T-cell (primary cell): ENCODE measurements at places on chromosomes 5 and 9. TPM values are rescaled to one million over a fixed set of nuclear protein-coding genes. Genes with fewer than 3 reads are reported as not detected.

GRCh38 chr9:27347889-27348288 lies 50.9 kb upstream of the EQTN start:
- DNase-seq = no peak

The MARCHF6 gene
- total RNA-seq = 167 TPM

The CYLC2 gene
- not detected for total RNA-seq

The SHOC1 gene
- total RNA-seq = not detected

DNA sequence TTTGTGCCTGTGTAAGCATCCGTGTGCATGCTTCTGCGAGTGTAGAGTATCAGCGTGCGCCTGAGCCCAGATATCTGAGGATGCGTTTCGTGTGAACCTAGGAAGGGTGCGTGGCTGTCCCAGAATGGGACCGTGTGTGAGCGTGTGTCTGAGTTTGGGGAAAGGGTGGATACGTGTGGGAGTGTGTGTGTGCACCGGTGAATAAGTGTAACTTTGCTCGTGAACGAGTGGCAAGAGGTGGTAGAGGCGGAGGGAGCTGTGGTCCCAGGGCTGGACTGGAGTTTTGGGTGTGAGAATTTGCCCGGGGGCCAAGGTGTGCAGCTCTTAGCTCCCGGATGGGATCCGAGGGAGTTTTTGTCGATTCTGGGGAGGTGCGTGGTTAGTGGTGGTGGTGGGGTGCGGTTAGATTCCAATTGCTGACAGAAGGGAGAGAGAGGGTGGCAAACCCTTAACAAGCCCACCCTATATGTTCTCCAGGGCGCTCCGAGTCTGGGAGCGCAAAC lies 686 bp upstream of the COL27A1 start:
- DNase-seq = no peak

GRCh38 chr9:79644601-79645000 lies 72.8 kb downstream of the TLE4 start:
- DNase-seq = no peak

GRCh38 chr5:127821896-127822295 lies 118.7 kb downstream of the CCDC192 start:
- no peak for DNase-seq

DNA sequence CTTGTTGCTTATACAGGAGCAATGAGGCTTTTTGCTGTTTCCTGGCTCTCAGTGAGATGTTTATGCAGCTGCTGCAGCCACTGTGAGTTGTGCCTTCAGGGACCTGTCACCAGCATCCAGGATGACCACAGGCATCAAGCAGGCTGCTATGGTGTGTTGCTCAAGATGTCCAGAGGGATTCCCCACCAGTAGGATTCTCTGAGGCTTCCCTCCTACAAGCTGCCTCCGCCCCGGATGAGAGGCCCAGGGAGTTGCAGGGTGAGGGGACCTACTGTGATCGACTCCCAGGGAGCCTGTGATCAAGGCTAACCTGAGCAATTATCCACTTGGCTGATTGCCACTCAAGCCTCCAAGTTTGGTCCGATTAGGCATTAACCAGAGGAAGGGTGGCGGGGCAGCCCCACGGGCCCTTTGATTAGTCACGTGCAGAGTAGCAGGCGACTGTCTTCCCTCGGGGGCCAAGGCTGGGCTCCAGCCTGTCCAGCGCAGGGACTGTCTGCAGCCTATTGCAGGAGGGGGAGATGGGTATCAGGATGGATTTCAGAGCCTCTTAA lies 1.8 kb upstream of the FAT2 start:
- DNase-seq = no peak

The MEGF9 gene
- 15.5 TPM for total RNA-seq

DNA sequence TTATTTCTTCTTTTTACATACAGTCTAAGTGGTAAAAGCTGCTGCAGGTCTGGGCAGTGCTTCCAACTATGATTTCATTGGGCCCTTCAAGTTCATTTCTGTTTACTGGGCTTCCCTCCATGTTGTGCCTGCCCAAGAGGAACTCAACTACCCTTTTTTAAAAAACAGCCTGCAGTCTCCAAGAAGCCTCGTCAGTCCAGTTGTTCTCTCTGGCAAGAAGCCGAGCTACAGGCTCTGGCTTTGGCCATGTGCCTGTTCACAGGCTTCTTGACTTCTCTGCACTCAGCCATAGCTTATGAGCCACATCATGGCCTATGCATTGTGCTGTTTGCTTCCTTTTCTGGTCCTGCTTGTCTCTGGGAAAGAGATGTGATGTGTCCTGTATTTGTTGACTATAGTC lies 119.7 kb upstream of the PJA2 start:
- no peak for DNase-seq

DNA sequence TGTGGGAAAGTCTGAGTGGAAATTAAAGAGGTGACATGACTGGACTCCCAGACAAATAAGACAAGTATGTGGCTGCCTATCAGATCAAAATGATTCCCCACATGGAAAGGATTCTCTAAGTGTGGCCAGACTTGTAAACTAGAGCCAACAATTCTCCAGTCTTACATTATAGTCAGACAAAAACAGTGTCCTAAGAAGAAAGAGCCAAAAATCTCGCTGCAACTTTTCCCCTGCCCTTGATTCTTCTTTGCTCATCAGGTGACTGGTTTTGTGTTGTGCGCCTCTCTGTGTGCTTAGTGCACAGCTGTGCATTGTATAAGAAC lies 164.2 kb upstream of the TARS1 start:
- DNase-seq = no peak

DNA sequence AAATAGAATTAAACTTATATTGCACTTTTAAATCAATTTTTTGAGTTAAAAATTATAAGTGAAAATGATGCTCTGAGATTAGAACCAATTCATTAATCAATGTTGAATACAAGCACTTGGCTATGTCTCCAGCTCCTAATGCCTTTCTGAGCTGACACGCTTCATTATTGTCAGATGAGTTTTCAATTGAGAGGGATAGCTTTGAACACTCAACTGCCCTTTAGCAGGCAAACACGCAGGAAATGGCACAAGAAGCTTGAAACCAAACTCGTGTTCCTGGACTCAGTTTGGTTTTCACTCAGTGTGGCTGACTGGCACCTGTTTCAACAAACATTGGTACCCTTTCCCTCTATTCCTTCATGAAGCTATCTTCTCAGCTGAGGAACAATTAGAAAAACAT lies 109.8 kb downstream of the MCTP1 start:
- DNase-seq = no peak

DNA sequence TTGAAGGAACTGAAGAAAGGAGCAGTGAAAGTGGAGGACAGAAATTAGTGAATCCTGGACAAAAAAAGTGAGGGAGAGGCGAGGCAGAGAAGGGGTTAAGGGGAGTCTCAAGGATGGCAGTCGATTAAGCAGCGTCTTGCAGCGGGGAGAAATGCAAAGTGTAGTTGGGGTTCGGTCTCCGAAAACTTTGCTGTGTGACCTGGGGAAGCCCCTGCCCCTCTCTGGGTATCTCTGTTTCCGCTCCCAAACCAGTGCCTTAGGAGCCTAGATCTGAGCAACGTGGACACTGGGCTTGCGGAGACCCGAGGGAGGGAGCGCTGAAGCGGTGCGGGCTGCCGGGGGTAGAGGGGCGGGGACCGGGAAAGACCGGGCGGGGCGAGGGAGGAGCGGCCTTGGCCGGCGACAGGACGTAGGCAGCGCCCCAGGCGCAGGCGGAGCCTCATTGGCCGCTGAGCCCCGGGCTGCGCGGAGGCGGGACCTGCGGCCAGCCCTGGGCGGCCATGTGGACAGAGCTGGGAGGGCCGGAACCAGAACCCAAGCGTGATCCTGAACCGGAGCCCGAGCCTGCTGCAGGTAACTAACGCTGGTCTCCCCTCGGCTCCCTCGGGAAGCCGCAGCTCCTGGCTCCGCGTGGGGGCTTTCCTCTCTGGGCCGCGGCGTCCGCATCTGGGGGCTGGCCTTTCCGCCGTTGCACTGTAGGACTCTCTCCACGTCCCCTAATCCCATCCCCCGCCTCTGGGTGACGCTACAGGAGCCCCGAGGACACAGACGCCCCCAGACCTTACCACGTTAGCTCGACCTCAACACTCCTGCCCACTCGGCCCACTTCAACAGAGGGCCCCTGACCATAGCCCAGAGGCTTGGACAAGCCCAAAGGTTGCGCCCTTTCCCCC lies at the start of gene ALDH1B1:
Gene ALDH1B1, plus strand, starts transcription at position 468 of the 893 bp plus-strand sequence. CDS start 3,047 bp downstream, outside the sequence.
- peak; percentile 64 for DNase-seq

DNA sequence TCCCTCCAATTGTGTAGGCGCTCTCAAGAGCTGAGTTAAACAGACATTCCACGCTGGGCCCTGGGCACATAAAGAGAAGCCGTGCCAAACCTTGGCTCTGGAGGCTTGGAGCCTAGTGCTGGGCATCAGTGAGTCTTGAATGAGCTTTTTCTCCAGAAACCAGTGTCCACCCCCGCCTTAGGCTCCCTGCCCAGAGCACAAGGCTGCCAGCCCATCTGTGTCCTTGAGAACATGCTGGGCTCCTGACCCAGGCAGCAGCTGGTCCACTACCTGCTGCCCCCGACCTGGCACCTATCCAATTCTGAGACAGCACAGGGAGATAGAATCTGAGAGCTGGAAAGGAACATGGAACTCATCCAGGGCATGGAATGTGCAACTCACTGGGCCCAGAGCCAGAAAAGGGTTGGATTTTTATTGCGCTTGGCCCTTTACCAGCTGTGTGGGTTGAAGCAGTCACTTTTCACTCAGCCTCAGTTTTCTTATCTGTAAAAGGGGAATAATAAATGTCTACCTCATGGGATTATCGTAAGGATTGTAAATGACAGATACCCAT lies 92.4 kb upstream of the CPLX2 start:
- DNase-seq = no peak

The THBS4 gene
- 0.90 TPM for total RNA-seq

The PTCH1 gene
- 32.3 TPM for total RNA-seq

DNA sequence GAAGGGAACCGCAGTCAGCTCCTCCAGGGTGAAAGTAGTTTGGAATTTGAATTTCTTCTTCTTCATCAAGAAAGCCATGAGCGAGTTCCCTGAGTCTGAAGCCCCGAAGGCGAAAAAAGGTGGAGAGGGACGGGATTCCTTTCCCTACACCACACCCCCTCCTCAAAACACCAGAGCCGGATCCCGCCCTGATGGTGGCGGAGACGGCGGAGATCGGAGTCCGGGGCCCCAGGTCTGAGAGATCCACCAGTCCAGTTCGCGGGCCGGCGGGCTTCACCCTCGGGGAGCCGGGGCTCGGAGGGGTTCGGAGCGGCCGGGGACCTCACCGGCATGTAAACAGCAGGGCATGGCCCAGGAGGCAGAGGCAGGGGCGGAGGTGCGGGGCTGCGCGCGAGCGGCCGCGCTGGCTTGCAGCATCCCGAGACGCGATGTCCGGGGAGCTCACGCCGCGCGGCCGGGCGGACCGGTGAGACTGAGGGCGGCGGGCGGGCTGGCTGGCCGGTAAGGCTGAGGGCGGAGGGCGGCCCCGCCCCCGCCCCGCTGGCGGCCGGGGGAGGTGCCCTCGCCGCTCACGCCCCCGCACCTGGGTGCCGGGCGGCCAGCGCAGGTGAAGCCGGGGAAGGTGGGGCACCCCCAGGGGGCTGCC lies 606 bp downstream of the EEIG1 start:
- no peak for DNase-seq

GRCh38 chr9:134215699-134216448 lies 51.5 kb upstream of the RNU6ATAC start:
- no peak for DNase-seq

DNA sequence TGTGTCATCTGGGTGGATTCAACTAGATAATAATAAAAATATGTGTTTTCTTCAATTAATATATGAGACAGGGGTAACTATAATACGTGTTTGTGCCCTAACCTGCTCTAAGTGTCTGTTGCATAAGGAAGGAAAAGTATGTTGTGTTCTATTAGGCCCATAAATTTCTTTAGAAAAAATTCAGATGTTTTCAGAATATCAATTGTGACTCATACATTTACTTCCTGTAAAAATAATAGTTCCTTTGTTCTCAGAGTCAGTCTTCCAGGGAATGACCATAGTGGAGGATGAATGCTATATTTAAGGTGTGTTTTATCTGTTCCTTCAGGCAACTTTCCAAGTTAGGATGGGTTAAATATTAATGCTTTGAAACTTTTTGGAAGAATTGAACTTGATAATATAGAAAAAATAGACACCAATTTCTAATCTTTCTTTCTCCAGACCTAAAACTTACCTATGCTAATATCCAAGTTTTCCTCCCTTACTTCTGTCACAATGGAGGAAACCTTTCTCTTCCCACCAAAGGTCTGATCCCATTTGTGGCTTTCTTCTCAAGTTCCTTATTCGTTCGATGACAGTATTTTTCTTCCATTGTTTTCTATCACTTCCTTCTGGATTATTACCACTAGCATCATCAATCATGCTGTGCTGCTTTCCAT lies 49.9 kb downstream of the ISL1 start:
- DNase-seq = no peak

GRCh38 chr9:127664324-127664677 lies 42.5 kb upstream of the CFAP157 start:
- no peak for DNase-seq

The FAM81B gene
- total RNA-seq = not detected

The TRPM3 gene
- not detected for total RNA-seq

- DNase-seq = no peak
These were observed 171.7 kb downstream of the MACROH2A1 start for GRCh38 chr5:135227064-135228022.

The SLC6A19 gene
- total RNA-seq = not detected

GRCh38 chr9:126982215-126983002 lies 67.8 kb downstream of the RALGPS1 start:
- peak; percentile 9 for DNase-seq

The GRIA1 gene
- not detected for total RNA-seq

The ADAMTS12 gene
- total RNA-seq = not detected

DNA sequence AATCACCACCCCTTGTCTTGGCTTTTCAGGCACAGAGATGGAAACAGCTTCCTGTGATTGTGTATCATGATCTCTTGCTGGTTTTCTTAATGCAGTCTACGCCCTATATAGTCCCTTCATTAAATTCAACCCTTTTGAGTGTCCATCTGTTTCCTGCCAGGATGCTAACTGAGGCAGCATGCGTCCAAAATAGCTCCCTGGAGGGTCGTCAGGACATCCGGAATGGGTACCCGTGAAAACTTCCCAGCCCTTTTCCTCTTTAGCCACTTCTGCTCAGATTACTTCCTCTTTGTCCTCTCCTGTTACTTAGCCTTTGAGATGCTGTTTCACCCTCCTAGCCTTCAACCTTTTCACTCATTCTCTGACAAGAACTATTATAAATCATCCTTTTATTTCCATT lies 79.8 kb upstream of the KLF9 start:
- DNase-seq = no peak

The IRX2 gene
- total RNA-seq = 0.13 TPM

The SPATA31E1 gene
- not detected for total RNA-seq

- DNase-seq = no peak
These were observed 154.1 kb upstream of the PAPPA start for GRCh38 chr9:115999498-115999897.

The CYSRT1 gene
- 0.53 TPM for total RNA-seq

The CCDC192 gene
- not detected for total RNA-seq

DNA sequence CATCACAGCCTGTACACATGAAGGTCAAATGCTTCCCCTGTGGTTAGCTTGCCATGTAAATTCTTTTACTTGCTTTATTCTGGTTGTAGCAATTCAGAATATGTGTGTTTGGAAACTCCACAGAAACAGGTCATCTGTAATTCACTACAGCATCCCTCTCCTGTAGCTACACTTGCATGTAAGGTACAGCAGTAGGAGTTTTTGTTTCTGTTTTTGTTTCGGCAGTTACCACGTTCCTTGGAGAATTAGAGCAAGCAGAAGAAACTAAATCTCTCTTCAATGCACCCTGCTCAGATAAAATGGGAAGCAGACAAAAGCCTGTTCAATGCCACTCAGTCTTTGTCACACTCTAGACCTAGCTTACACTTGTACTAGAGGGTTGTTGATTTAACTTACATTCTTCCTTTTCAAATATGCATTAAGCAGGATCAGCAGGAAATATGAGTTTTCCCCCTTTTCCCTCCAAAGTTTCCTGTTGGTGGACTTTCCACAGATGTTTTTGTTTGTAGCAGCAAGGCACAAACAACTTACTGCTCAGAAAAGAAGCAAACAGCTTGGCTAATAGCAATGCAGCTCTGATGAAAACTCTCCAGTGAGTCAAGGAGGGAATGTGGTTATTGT lies 80.9 kb downstream of the YIPF5 start:
- no peak for DNase-seq

The LCN9 gene
- not detected for total RNA-seq
